Cardiac muscle cell (in vitro differentiated cells and primary cell): ENCODE measurements at places on chromosomes 6 and 20. TPM values are rescaled to one million over a fixed set of nuclear protein-coding genes. Genes with fewer than 3 reads are reported as not detected.

BPIFB2 gene
- polyA plus RNA-seq: not detected in 2 replicates

GRCh38 chr6:25934156-25934555 is 3.7 kb upstream of the SLC17A2 start:
- no peak for DNase-seq

DNA sequence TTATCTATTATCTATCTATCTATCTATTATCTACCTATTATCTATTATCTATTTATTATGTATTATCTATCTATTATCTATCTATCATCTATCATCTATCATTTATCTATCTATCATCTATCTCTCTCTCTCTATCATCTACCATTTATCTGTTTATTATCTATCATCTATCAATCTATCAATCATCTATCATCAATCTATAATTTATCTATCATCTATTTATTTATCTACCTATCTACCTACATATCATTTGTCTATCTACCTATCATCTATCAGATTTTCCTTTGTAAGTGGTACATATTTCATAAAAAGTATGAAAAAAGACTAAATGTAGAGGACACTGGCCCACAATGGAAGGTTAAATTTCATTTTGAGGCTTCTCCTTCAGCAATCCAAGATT is 212.1 kb upstream of the EXOC2 start:
- DNase-seq: no peak

PROCR gene
- 12.5 and 13.7 TPM in 2 replicates for polyA plus RNA-seq

FOXF2 gene
- 0.16 TPM in 2 replicates for polyA plus RNA-seq

RRAGD gene
- 39.8 and 40.1 TPM in 2 replicates for polyA plus RNA-seq

HINT3 gene
- polyA plus RNA-seq: 30.8 and 35.2 TPM in 2 replicates

GRCh38 chr6:84568971-84569370 is 195.4 kb downstream of the TBX18 start:
- peak; percentile 80 for DNase-seq

DNA sequence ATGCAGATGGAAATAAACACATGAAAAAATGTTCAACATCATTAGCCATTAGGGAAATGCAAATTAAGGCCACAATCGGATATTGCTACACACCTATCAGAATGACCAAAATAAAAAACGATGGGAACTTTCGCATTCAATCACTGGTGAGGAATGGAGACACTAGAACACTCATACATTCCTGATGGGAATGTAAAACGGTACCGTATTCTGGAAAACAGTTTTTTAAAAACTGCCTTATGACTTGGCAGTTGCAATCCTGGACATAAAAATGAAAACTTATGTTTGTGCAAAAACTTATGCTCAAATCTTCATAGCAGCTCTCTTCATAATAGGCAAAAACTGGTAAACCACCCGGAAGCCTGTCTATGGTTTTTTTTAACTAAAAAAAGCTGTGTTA is 146.0 kb downstream of the CEBPB start:
- no peak for DNase-seq

GRCh38 chr20:62741701-62742491 is 33.3 kb downstream of the NTSR1 start:
- DNase-seq: no peak

DNA sequence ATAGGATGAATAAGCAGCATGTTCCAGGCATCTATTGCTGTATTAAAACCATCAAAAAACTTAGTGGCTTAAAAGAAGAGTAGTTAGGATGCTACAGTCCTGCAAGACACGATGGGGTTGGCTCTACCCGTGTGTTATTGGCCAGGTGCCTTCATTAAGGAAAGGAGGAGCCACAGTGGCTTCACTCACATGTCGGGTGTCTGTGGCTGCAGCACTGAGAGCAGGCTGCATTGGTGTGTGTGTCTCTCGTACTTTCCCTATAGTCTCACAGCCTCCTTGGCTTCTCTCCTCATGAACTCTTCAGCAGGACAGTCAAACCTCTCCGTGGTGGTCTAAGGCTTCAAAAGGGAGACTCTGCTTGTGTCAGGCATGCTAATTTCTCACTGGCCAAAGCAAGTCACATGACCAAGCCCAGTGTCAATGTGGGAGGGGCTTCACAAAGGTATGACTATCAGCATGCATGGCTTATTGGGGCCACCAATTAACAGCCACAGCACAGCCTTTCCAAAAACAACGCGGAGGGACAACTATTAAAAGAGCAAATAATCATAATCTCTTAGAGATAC is 402.8 kb downstream of the KIF16B start:
- no peak for DNase-seq

DNA sequence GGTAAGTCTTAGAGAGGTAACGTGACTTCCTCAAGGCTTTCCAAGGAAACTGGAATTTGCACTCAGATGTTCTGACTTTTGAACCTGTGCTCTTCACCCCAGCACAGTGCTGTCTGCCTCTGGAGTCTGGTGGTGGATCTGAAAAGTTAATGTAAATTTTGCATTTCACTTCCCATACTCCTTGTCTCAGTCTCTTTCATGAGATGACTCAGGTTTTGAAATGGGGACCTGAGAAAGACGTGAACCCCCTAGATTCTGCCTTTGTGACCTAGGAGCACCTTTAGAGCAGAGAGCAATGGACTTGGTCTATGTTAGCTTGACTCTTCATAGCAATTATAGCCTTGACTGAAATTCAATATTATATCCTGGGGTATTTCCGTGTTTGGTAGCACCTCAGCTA is 223.0 kb downstream of the QKI start:
- no peak for DNase-seq

DNA sequence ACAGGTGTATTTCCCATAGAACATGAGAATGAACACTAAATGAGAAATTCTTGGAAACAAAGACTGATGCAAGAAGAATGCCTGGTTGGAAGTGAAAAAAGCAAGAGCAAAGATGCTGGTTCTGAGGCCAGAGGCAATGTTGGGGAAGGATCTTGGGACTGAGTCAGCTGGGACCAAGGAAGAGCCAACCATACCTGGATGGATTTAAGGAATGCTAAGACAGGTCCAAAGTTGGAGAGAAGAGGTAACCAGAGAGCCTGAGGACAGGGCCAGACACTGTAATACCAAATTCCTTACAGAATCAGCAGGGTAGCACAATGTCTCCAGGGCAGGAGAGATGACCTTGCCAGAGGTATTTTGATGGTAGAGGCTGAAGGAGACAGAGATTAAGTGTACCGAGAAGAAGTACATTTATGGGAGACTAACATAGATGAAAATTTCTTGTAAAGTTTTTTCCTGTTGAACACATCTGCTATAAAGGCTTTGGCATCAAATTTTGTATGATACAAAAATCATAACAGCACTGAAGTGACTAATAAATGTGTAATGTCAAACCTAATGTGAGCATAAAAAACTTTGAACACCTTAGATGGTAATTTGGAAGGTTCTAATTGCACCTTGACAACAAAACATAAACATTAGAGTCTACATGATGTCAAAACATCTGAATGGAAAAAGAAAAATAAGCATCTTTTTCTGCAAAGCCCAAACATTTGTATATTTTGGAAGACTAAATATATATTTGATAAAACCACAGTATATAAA is 221.7 kb upstream of the MARCKS start:
- no peak for DNase-seq

- DNase-seq: no peak
These were observed 55.2 kb upstream of the CBLN4 start for GRCh38 chr20:56060486-56060885.

GRCh38 chr6:82257088-82257774 is 9.7 kb upstream of the IBTK start:
- DNase-seq: no peak

NRN1 gene
- 0.26 and 0.69 TPM in 2 replicates for polyA plus RNA-seq

- DNase-seq: peak; percentile 67
These were observed 261.9 kb downstream of the PHF3 start for GRCh38 chr6:63897459-63897858.

DNA sequence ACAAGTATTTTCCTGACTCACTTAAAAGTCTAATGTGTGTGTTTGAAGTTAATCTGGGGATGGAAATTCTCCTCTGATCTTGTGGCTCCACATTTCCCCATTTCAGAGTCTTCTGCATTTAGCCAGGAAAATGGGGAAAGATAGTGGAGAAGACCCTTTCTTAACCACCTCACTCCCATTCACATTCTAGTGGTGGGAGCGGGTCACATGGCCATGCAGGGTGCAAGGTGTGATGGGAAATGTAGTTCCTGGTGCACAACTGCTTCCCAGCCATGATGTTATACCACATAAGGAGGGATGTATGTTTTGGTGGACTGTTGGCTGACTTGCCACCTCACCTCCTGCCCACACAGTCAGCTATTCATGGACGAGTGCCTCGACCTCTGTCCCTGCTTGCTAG is 61.8 kb downstream of the BANF2 start:
- no peak for DNase-seq

DNA sequence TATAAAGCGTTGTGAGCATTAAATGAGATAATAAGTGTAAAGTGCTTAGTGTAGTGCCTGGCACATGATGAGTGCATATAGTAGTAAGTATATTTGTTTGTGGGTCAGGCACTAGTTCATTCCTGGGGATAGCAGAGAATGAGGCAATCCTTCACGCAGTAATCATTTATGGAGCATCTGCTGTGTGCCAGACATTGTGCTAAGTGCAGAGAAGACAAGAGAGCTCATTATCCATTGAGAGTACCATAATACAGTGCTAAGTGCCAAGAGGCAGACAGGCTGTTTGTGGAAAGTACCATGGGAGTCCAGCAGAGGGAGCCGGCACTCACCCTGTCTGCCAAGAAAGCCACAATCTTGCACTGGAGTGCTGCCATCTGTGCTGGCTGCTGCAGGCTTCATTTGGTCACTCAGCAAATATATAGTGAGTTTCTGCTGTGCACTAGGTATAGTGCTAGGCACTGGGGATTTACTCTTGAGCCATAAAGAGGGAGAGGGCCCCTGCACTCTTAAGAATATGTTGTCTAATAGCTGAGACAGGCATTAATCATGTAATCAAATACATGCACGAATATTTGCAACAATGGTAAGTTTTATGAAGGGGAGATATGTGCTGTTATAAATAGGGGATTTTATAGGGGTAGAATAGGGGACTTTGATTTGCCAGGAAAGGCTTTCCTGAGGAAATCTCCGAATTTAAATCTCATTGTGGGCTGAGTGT is 12.9 kb upstream of the MROH8 start:
- DNase-seq: peak; percentile 95

- no peak for DNase-seq
These were observed 32.8 kb downstream of the LRP11 start for GRCh38 chr6:149831308-149831820.

RBL1 gene
- polyA plus RNA-seq: 3.1 and 5.0 TPM in 2 replicates

C6orf47 gene
- 22.0 and 29.2 TPM in 2 replicates for polyA plus RNA-seq

- DNase-seq: no peak
These were observed 28.2 kb upstream of the TAB2 start for GRCh38 chr6:149289192-149289781.

NKAPL gene
- polyA plus RNA-seq: not detected in 2 replicates

BPIFB4 gene
- not detected in 2 replicates for polyA plus RNA-seq

DNA sequence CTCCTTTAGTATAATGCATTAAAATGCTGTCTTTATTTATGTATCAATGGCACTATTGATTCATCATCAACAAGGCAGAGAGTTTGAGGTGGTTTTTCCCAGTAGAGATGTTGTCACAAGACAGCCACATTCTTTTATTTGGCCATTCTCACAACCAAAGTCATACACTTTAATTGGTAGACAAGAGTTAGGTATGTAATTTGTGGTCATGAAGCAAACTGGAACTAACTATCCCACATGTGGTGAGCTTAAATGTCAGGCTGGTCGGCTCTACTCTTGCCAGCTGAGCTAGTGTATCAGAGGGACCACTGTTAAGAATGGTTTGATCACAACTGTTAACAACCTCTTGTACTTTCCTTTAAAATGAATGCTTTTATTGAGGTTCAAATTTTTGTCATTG is 714.6 kb downstream of the CD109 start:
- DNase-seq: peak; percentile 6

DNA sequence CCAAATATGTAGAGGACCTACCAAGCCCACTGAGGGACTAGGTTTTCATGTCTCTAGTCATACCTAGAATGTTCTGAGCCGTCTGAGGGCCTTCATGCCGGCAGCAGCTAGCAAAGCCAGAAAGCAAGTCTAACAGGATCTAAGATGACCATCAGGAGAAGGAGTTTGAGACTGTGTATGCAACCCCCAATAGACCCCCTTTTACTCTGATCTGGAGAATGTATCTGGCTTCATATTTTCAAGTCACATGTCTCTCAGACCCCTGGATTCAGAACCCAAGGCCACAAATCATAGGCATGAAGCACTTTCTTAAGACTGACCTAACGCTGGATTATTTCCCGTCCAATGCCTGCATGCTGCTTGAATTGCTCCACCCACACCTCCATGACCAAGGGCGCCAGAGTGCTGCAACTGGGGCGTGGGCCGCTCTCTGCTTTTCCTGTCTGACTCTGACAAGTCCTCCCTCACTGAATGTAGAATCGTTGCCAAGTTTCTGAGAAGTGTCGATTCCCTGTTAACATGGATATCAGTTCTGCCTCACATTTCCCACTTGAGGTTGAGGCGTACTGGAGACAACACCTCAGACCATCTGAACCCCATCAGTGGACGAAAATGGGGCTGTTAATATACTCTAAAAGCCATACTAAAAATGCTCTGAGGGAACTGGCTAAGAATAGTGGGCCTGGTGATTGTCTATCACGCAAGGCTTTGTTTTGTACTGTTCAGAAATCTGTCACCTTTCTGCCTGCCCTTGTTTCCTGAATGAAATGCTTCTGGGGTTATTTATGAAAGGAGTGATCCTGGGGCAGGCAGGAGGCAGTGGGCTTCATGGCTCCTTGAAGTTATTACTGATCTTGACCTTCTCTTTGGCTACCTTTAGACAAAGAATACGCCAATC is 23.9 kb upstream of the ASXL1 start:
- peak; percentile 80 for DNase-seq

DNA sequence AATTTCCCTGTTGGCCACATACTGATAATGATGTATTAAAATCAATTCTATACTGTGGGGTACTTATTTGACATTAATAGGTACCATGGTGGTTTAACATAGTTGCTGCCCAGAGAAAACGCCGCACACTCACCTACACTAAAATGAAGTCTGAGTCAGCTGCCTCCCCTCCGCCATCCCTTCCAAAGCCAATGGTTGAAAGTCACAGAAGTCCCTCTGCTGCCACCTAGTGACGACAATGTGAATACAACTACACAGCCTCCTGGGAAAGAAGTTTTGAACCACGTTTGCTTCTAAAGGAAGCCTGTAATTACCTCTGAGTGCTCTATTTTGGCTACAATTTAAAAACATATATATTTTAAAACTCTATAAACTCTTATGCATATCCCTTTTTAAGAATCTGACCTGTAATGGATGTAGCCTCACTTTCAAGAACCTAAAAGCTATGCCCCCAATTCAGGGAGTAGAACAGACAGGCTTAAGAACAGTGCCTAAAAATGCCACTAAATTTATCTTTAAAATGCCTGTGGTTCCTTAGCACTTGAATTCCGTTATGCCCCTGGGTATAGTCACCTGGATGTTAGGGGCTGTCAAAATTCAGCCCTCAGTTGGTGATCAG is 20.6 kb upstream of the ECI2 start:
- DNase-seq: peak; percentile 84

SPTLC3 gene
- polyA plus RNA-seq: 3.2 and 6.2 TPM in 2 replicates

GRCh38 chr20:56778765-56779195 is 149.7 kb downstream of the TFAP2C start:
- peak; percentile 28 for DNase-seq

GRCh38 chr20:59159493-59160376 is 3.9 kb upstream of the ZNF831 start:
- DNase-seq: no peak
